ENCODE measurements at places on chromosomes 1 and 21. TPM values are rescaled to one million over a fixed set of nuclear protein-coding genes. Genes with fewer than 3 reads are reported as not detected.

OPRD1 gene
- total RNA-seq, result under 0.01 TPM

FAM177B gene
- total RNA-seq, result not detected

MPZ gene
- 0.53 TPM for total RNA-seq

MAB21L3 gene
- 0.12 TPM for total RNA-seq

TMEM35B gene
- 23.3 TPM for total RNA-seq

CFAP107 gene
- not detected for total RNA-seq

PSMA5 gene
- 49.8 TPM for total RNA-seq

SPRR2E gene
- not detected for total RNA-seq

PRRX1 gene
- 167 TPM for total RNA-seq

ANGPTL7 gene
- total RNA-seq, result not detected

F3 gene
- total RNA-seq, result 7.5 TPM

RGSL1 gene
- not detected for total RNA-seq

PPIE gene
- 41.7 TPM for total RNA-seq

CAMK2N1 gene
- total RNA-seq, result 3.8 TPM

PLPPR4 gene
- total RNA-seq, result under 0.01 TPM

CELA2A gene
- total RNA-seq, result not detected

FAM72A gene
- total RNA-seq, result 3.2 TPM

CRP gene
- not detected for total RNA-seq

CD1E gene
- not detected for total RNA-seq

DSCAM gene
- not detected for total RNA-seq

MEGF6 gene
- total RNA-seq, result 248 TPM

HES4 gene
- total RNA-seq, result 1.9 TPM

COL6A1 gene
- 242 TPM for total RNA-seq

PTPRC gene
- not detected for total RNA-seq

ASCL5 gene
- total RNA-seq, result not detected

SLC1A7 gene
- 0.23 TPM for total RNA-seq

C8B gene
- not detected for total RNA-seq

CACNA1S gene
- not detected for total RNA-seq

NTNG1 gene
- total RNA-seq, result 17.3 TPM

APCS gene
- total RNA-seq, result not detected

DHCR24 gene
- total RNA-seq, result 57.9 TPM

MYOM3 gene
- total RNA-seq, result 0.23 TPM

KIF26B gene
- total RNA-seq, result 10.6 TPM

SERTAD4 gene
- not detected for total RNA-seq

DCST2 gene
- total RNA-seq, result not detected

ZMYM1 gene
- 13.0 TPM for total RNA-seq

EMC1 gene
- total RNA-seq, result 55.5 TPM

FMO3 gene
- 3.1 TPM for total RNA-seq

VHLL gene
- 0.23 TPM for total RNA-seq

Data from smooth muscle cell of the coronary artery (primary cell).